ENCODE measurements at places on chromosomes 6 and 20.
A peak's percentile ranks its signal among the peaks of the same experiment; 100 is the strongest.

DNA sequence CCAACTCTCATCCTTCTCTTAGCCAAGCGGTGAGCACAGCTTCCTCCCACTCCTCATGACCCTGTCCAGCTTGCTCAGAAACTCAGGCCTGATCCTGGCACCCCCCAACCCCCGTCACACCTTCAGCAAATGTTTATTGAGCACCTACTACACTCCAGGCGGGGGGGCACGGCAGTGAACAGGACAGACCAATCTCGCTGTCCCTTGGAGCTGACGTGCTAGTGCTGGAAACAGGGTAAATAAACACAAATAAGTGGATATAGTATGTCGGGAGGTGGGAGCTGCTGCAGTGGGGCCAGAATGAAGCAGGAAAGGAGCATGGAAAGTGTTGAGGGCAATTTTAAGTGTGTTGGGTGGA, 7.4 kb upstream of the SPDEF start:
- DNase-seq: no peak

DNA sequence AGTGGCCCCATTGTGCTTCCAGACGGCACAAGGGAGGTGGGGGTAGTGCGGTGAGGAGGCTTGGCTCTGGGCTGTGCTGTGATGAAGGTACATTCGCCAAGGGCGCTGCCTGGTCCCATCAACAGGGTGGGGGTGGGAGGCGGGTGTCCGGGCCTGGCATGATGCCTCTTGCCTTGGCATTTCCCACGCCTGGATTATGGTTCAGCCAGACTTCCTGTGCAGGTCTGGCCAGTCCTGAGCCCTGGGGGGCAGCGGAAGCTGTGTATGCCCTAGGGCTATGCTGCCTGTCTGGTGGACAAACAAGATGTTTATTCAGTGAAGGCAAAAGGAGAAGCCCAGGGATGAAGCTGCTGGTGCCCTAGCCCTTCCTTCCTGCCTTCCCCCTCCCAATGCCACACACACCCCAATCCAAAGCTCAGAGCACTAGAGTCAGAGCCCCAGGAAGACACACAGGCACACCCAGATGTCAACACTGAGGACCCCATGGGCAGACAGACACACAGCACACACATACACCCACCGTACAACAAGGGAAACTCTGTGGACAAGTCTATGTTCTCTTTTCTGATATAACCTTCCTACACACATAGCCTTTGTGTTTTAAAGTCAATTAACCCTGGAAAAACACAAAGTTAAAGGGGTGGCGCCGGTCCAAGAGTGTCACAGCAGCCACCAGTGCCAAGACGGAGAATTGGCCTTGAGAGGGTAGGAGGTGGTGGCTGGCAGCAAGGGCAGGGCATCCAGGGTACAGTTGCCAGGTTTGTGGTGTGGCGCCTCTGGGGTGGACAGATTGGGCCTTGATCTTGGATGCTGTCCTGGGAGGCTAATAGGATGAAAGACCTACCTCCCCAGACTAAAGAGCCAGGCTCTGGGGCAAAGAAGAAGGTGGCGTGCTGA, 54.7 kb upstream of the SAYSD1 start:
- DNase-seq: no peak

DNA sequence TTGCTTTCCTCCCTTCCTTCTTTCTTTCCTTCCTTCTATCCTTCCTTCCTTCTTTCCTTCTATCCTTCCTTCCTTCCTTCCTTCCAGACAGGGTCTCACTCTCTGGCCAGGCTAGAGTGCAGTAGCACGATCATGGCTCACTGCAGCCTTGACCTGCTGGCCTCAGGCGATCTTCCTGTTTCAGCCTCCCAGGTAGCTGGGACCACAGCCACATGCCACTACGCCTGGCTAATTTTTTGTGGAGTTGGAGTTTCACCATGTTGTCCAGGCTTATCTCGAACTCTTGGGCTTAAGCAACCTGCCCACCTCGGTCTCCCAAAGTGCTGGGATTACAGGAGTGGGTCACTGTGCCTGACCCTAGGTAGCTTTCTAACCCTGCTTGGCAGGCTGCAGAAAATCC, 12.2 kb upstream of the SEC63 start:
- no peak for DNase-seq

- no peak for DNase-seq
Measured at GRCh38 chr6:6806844-6807518, 218.5 kb downstream of the LY86 start.

- DNase-seq: no peak
Measured at GRCh38 chr6:163419413-163420288, 5.1 kb downstream of the QKI start.

GRCh38 chr6:111603040-111603439, 2.6 kb downstream of the TRAF3IP2 start:
- DNase-seq: peak; percentile 56

DNA sequence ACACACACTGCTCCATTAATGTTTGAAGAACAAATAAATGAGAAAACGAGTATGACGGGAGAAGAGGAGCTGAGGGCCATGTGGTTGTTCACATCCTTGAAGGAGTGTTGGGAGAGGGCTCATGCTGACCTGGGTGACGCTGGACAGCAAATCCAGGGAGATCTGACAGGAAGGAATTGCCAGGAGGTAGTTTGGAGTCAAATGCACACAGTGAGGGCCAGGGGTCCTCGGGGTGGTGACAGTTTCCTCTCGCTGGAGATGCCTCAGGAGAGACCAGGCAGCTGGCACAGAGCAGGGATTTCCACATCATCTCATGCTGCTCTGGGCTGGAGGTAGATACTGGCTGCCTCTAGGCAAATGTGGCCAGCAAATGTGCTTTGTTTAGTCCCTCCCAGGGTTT, 2.0 kb upstream of the TMEM181 start:
- DNase-seq: no peak

DNA sequence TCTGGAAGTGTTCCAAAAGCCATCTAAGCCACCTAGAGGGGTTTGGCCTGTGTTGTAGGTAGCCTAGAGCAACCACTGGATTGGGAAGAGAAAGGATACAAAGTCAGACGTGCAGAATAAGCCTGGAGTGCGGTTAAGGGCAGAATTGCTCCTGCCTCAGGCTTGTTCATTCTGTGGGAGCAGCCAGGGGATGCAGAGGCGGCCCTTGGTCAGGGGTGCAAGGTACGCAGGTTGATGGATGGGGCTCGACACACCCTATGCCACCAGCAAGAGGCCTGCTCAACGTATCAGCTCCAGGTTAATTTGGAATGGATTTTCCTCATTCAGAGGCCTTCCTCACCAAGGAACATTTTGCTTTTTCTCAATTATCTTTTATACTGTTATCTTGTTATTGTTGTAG, 129.8 kb downstream of the SLC23A2 start:
- no peak for DNase-seq

GRCh38 chr20:16821211-16822089, 73.3 kb downstream of the OTOR start:
- peak; percentile 44 for DNase-seq

DNA sequence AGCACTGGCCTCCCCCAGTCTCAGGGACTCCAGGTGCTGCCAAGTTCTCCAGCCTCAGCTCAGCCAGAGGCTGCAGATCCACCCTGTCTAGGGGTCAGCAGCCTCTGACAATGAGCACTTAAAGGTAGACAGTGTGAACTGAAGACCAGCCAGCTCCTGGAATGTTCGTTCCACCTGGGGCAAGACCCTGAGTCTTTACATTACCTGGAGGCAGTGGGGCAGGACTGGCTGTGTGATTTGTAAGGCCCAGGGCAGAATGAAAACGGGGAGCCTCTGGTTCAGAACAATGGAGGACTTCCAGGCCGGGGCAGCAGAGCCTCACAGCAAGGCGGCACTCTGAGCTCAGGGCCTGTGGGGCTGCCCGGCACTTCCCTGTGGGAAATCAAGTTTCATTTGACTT, 65.0 kb downstream of the CTCFL start:
- DNase-seq: no peak

DNA sequence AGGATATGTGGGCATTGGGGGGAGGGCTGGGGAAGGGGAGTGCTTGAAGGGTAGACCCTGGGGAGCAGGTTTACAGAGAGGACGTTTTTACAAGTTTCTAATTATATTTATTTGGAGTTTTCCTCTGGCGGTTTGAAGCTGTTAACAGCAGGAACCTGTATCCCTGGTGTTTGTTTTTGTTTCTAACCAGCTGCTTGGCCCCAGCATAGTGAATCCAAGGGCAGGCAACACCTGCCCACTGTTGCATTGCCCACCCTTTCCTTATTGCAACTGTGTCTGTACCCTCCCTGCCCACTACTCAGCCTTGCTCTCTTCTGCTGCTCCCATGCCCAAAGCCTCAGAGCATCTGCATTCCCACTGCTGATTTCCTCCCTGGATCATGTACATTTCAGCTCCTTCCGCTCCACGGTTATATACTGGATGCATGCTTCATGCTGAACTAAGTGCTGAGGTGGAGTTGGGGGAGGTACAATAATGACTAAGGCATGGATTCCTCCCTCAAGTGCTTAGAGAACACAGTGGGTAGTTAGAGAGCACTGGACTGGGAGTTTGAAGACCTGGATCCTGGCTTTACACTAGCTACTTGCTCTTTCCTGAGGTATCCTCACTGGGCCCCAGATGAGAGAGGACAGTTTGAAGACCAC, 6.0 kb downstream of the SCUBE3 start:
- no peak for DNase-seq

DNA sequence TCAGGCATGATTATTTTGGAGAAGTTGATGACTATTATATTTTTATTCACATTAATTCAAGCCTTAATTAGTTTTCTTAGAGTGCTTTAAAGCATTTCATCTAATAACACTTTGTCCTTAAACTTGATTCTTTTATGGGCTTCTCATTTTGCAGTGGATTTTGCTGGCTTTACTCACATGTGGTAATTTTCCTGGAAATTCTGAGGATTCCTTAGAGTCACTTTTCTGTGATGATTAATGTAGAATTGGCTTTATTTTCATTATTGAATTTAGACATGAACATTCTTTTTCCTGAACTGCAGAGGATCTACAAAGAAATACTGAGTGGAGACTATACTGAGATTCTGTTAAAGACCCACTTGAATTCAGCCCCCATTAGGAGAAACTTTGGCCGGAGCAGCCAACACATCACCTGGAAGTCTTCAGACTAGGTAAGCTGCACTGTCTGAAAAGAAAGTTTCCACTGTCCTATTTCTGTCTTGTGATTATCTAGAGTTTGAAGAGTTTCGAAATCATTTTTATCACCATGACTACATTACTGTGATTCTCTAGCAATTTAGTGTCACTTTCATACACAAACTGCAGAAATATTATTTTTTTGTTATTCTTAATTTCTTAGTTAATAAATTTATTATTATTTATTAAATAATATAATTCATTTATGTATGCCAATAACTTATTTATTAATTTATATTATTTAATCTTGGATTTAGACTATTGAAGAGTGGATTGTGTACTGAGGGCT, 1.9 kb downstream of the RFPL4B start:
- DNase-seq: no peak

GRCh38 chr6:42338744-42339222, 112.9 kb downstream of the TRERF1 start:
- DNase-seq: peak; percentile 41

Data from kidney capillary endothelial cell (primary cell).